ENCODE measurements at places on chromosomes 1 and 21. TPM values are rescaled to one million over a fixed set of nuclear protein-coding genes. Genes with fewer than 3 reads are reported as not detected.

- DNase-seq, result no peak
These were observed 42.8 kb upstream of the IFI44L start for GRCh38 chr1:78577257-78578100.

The NDUFV3 gene
- polyA plus RNA-seq, result 33.9 TPM

The SIM2 gene
- 0.90 TPM for polyA plus RNA-seq

The NUP210L gene
- polyA plus RNA-seq, result 0.10 TPM

- DNase-seq, result no peak
These were observed 144.0 kb upstream of the NRIP1 start for GRCh38 chr21:15208786-15209185.

DNA sequence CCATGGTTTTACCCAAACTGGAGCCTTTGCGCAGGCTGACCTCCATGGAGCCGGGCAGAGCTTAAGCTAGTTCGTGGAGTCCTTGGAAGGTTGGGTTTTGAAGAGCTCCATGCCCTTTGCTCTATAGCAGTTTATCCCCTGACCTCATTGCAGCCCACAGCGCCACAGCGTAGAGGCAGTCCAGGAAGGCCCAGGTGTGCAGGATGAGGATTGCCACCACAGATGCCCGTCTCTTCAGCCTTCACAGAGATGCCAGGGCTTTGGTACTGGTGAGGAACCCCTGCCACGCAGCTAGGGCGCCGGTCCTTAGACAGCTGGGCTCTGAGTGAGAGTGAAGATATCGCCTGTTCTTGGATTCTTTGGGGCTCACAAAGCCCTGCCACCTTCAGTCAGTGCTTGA lies 138.6 kb downstream of the PEX14 start:
- no peak for DNase-seq

GRCh38 chr1:197343663-197344273 lies 75.7 kb downstream of the CRB1 start:
- DNase-seq, result no peak

DNA sequence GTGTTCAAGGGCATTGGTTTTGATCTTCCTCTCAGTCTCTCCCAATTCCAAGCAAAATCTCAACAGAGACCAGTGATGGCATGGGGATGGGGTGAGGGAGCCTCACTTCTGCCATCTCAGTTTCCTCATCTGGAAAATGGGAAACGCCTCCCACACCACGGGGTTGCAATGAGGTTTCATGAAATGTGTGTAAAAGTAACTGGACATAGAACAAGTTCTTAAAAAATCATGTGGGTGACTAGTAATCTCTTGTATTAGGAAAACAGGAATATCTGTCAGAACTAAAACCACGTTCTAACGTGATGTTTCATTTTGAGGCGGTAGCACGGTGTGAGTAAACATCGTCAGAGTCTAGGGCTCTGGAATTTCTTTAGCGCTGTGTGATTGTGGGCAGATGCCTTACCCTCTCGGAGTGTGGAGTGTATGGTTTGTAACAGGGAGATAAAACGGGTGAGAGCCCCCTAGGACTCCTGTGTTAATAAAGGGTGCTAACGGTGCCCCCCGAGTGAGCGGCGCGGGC lies 55.5 kb upstream of the DNAJC6 start:
- no peak for DNase-seq

The PRKAA2 gene
- polyA plus RNA-seq, result 25.4 TPM

- DNase-seq, result no peak
These were observed 377.4 kb downstream of the RRAGC start for GRCh38 chr1:38481871-38482826.

GRCh38 chr1:204340081-204340889 lies 19.4 kb downstream of the PLEKHA6 start:
- no peak for DNase-seq

GRCh38 chr1:204780630-204781029 lies 90.0 kb upstream of the NFASC start:
- DNase-seq, result no peak

The SELENBP1 gene
- polyA plus RNA-seq, result 23.7 TPM

DNA sequence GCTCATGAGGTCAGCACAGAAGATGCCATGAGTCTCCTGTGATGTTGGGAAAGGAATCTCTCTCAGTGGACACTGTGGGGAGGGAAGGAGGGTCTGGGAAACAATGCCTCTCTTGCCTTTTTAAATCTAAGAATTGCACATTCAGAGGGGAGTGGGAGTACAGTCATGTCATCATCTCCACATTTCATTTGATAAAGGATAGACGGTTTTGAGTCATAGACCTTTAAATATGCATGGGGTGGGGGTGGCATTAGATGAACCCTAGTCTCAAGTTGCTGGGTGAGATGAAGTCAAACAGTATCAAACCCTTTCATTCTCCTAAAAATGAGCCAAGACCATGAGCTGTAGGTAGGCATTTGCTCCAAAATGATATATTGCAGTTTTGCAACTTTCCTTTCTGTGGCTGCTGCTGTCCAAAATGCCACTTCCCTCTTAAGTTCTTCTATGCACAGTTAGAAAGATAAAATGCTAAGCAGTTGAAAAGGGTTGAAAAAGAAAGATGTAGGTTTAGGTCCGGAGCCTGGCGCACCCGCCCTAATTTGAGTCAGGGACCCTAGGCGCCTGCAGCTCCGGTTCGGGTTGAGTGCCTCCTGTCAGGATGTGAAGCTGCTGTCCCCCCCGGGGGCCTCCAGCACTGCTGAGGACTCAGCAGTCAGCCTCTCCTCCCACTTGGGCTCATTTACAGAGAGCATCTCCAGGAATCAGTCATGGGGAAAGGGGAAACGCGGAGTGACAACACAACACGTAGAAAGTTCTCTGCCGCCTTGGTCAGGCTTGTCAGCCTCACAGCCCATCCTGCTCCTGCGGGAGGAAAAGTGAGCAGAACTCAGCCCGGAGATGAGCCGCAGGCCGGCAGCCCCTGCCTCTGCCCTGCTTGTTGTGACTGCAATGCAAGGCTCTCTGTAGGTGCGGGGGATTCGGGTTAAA lies 479.3 kb upstream of the RUNX1 start:
- DNase-seq, result peak; percentile 22

DNA sequence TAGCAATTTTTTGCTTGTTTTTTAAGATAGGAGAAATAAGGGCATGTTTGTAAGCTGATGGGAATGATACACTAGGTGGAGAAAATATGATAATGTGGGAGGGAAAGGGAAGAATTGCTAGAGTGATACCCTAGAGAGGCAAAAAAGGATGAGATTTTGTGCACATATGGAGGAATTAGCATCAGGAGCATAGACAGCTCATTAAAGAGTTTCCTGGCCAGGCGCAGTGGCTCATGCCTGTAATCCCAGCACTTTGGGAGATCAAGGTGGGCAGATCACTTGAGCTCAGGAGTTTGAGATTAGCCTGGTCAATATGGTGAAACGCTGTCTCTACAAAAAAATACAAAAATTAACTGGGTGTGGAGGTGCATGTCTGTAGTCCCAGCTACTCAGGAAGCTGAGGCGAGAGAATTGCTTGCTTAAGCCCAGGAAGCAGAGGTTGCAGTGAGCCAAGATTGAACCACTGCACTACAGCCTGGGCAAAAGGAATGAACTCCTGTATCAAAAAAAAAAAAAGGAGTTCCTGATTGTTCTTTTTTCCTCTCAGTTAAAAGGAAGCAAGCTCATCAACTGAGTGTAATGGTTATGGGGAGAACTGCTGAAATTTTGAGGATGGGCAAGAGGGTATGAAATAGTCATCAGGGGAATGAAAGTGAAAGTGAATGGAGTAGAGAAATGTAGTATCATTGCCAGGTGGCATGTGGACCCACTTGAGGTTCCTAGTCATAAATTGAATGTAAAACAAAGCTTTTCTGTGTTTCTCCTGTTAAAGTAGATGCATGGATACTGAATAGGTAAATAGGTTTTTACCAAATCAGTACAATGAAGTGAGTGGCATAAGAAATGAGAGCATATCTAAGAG lies 35.5 kb downstream of the SH3GLB1 start:
- DNase-seq, result no peak

DNA sequence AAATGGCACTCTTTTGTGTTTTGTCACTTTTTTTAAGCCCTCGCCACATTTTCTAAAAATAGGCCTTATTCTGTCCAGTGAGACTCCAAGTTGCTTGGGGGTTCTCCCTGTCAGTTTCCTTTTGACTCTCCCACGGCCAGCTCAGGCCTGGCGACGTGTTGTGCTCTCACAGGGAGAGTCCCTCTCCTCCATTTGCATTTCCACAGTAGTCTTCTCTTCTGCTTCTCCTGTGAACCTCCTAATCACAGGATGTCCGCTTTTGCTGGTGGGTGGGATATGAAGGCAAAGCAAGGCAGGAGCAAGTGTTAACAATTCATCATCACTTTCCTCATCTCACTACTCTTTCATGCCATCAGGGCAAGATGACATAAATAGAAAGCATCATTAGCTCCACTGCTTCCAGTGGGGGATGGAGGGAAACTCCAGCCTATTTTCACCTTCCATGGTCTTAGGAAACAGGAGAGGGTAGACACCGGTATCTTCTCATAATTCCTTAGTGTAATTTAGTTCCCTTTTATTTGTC lies 99.8 kb downstream of the INTS7 start:
- DNase-seq, result no peak

The SHISAL2A gene
- 2.7 TPM for polyA plus RNA-seq

GRCh38 chr21:19523061-19523460 lies 1119.5 kb upstream of the TMPRSS15 start:
- DNase-seq, result peak; percentile 6

The DENND1B gene
- 4.1 TPM for polyA plus RNA-seq

- no peak for DNase-seq
These were observed 49.2 kb downstream of the CASQ2 start for GRCh38 chr1:115719285-115719684.

- no peak for DNase-seq
These were observed 749 bp downstream of the PCBP3 start for GRCh38 chr21:45644041-45644906.

- DNase-seq, result peak; percentile 68
These were observed 733 bp downstream of the KDM5B start for GRCh38 chr1:202807451-202807925.

- DNase-seq, result no peak
These were observed 171.0 kb downstream of the ZC3H11B start for GRCh38 chr1:219441884-219442283.

The SYPL2 gene
- polyA plus RNA-seq, result 206 TPM

The LCE1E gene
- not detected for polyA plus RNA-seq

- no peak for DNase-seq
These were observed 133.0 kb upstream of the VAMP3 start for GRCh38 chr1:7638078-7638477.

DNA sequence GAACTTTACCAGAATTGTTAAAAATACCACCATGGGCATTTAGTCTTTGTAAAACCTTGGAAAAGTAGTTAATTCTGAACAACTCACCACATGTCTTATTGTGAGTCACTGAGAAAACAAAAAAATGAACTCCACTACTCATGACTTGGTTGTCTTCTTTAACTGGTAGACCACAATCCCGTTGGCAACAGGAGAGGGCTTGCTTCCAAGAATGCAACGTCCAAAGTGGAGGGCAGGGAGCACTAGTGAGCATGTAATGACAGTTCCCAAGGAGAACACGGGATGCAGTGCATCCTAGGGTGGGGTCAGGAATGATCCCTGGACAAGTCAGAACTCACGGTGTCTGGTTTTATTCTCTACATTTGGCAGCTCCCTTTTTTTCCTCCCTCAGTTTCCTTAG lies 15.2 kb upstream of the HMCN1 start:
- peak; percentile 82 for DNase-seq

DNA sequence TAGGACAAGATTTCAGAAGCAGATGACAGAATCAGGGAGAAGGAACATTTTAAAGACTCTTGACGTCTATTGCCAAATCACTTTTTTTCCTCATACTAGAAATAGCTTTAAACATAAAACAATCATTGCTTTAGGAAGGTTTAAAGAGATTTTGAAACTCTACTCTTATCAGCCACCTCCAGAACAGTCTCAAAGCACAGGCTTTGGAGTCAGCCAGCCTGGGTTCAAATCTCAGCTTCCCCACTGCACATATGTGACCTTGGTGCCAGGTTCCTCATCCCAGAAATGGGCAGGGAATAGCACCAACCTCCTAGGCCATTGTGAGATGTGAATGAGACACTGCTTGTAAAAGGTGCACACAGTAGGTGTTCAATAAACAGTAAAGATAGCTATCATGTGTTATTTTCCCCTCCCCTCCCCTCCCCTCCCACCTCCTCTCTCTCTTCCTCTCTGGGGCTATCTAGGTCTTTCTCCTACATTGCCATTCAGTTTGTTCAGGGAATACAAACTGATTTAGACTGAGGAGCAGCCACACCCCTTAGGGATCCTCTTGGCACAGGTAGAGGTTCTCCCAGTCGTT lies 20.6 kb downstream of the SPOCD1 start:
- no peak for DNase-seq

DNA sequence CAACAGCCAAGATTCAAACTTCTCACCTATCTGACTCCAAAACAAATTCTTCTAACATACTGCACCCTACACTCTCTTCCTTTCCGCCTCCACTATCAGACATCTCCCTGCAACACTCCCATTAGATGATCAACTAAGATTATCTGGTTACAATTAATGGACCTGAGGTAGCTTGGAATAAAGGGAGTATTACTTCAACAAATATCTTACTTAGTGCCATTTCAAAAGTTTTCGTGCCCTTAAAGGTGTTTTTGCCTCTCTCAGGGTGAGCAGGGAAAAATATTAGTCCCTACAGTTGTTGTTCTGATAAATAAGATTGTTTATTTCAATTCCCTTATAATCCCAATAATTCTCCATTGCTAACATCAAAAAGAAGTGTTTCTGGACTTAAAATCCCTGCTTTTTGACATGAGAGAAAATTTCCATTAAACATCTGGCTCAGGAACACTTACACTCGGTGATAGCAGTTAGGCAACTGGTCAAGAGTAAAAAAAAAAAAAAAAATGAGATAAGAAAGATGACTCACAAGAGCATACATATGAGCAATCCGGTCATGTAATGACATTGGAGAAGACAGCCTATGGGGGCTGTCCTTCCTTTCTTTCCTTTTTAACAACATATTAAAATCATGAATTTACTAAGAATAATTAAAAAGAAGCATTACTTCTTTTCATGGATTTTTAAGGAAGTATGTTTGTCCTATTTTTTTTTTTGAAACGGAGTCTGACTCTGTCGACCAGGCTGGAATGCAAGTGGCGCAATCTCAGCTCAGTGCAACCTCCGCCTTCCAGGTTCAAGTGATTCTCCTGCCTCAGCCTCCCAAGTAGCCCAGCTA lies 7.6 kb downstream of the RSBN1 start:
- DNase-seq, result no peak

- DNase-seq, result peak; percentile 54
These were observed at the start of gene SLC44A3 for GRCh38 chr1:94819945-94820746. SLC44A3 (plus strand) TSS chr1:94820357; CDS start chr1:94820452, 95 bp downstream.

GRCh38 chr1:246317332-246318035 lies 189.6 kb downstream of the SMYD3 start:
- no peak for DNase-seq

The CFHR5 gene
- polyA plus RNA-seq, result not detected

The VANGL1 gene
- polyA plus RNA-seq, result 8.9 TPM

DNA sequence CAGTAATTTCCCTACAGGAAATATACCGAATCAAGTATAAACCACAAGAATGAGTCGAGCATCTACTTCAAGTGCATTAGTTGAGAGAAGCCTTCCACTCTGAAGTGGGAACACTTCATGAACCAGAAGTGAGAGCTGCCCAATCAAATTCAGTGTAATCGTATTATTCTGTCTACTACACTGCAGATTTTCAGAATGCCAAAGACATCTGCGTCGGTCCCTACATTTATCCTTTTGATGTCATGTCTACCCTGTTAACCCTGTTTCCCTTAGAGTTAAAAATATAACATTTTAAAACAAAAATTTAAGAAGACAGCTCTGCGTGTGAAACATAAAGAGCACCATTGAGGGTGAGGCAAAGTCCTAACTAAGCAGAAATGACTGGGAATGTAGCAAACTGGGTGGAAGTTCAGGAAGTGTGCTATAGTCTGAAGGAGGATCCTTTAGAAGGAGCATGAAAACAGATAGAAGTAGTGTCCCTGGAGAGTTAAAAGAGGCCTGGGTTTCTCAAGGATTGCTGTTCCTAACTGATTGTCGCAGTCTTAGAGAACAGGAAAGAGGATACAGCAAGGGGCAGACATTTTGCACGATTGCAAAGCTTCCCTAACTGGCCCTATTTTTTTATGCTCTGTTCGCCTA lies 291.2 kb downstream of the PTPRC start:
- DNase-seq, result no peak

The FCRL5 gene
- not detected for polyA plus RNA-seq
